ENCODE measurements at places on chromosomes 6 and 20.

- no peak for DNase-seq
Measured at GRCh38 chr6:50993941-50994720, 175.5 kb downstream of the TFAP2B start.

DNA sequence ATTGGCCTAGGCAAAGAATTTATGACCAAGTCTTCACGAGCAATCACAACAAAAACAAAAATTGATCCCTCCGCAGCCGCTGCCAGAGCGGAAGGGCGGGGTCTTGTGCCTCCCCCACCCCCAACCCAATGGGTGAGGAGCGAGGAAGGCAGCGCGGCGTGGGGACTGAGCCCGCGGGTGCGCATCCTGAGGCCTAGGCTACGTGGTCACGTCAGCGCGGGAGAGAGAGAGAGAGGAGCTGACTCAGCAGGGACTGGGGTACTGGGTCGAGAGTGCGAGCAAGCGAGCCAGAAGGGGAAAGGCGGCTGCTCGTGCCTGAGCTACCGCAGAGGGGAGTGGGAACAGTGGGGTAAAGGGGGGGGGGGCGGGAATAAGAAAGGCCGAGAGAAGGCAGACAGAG, 90.1 kb upstream of the FERMT1 start:
- no peak for DNase-seq

DNA sequence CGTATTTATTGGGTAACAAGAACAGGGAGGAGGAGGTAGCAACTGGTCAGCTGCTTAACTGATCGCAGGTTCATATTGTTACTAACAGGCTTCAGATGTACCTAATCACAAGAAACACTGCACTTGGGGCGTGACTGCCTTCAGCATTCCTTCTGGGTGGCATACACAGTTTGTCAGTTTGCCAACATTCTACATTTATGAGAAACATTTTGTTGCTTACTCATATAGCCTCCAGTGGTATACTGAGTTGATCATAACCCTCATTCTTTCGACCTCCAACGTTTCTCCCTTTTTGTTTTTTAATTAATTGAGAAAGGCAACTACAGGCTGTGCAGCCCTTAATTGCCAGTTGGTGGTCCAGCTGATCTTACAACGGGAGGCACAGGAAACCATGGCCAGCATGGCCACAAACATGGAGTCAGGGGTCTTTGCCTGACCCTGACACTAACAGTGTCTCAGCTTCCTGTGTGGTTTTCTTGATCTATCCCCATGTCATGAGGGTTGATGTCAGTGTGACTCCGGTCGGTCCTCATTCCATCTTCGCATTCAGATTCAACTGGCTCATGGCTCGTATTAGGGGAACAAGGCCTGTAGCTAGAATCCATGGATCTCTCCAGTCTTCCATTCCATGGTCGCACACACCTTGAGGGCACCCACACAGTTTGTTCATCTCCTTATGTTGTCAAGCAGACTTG, 9.4 kb downstream of the EPB41L2 start:
- DNase-seq, result no peak

DNA sequence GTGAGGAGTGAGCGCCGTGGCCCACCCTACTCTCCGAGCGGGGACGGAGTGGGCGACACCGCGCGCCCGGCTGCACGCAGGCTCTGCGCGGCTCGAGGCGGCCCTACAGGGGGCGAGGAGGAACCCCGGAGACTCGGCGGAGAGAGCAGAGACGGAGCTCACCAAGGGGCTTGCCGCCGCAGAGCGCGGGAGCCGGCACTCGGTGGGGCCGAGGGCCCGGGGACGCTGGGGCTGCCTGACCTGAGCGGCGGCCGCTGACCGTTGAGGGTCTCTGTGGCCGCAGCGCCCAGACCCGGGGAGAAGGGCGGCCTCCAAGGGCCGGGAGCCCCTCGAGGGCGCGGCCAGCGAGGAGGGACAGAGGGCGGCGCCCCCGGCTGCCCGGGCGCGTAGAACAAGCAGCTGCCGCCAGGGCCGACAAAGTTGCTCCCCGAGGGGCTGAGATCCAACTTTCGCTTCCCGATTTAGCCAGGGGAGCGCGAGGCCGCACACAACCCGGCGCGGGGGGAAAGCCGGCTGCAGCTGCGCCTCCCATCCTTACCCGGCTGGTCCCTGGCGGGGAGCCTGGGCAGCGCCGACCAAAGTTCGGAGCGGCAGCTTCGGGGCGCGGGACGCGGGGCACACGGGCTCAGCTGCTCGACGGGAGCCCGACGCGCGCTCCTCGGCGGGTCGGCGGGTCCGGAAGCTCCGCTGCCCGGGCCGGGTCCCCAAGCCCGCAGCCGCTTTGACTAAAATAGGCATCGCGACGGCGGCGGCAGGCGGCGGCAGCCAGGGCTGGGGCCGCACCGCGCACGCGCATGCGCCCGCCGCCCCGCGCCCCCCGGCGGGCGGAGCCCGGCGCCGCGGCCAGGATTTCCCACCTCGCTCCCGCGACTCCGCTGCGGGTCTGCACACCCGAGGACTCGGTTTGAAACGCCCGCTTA, 43.1 kb downstream of the POPDC3 start:
- DNase-seq, result peak; percentile 72

DNA sequence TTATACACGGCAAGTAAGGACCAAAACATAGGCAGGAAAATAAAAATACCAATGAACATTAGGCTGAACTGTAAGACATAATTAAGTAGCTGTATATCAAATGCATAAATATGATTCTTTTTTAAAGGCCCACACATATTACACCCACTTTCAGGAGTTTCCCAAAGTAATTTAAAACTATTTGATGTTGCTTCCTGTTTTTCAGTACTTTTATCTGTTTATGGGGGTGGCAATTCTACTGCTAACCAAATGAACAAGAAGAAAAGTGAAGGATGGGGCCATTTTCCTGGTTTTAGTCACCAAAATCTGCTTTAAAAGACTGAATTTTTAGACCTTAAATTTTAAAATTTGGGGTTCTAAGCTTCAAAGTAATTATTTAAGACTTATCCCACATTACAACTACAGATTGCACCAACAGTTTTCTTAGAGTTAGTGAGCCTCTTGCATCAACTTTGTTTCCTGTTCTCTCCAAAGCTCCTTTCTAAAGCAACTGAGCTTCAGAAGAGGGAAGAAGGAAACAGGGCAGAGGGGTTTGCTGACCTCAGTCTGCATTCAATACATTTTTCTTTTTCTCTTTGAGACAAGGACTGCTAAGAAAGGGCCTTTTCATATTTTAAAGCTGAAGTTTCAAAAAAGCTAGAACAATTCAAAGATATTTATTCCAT, 191.0 kb downstream of the BACH2 start:
- DNase-seq, result peak; percentile 75

DNA sequence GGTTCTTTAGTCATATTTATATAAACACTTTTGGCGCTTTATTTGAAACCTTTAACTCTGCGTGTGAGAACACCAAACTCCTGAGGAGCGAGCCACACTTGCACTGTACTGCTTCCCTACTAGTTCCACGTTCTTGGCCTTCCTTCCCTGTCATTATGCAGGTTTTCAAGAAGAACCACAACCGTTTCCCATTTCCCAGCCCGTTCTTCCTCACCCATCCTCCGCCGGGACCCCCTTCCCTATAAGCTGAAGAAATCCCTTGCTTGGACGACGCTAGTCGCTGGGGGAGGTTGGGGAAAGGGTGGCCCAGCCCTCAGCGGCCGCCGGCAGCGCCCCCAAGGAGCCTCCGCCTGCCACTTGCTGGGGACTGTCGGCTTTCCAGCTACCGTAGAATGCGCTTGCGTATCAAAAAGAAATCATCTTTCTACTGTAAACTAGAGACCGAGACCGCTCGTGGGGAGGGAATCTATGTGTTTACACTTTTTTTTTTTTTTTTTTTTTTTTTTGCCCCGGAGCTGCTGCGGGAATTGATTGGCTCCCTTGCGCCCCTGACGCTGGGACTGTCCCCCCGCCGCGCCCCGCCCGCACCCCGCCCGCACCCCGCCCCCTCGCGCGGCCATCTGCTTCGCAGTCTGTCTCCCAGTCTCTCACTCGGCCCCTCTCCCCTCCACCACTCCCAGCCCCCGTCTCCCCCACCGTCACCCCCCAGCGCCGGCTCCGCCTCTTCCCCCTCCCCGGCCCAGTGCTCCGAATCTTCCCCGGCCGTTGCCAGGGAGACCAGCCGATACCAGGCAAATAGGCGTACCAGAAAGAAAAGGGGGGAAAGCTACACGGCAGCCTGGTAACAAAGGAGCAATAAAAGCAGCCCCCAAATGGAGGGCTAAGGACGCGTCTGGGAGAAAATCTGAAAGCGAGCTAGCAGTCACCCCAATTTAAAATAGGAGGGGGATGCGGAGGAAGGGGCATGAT, 2.3 kb upstream of the MARCKS start:
- DNase-seq, result peak; percentile 94

GRCh38 chr6:31762878-31763618, 592 bp downstream of the SAPCD1 start:
- DNase-seq, result no peak

GRCh38 chr6:118980063-118980462, 45.1 kb upstream of the MCM9 start:
- peak; percentile 58 for DNase-seq

DNA sequence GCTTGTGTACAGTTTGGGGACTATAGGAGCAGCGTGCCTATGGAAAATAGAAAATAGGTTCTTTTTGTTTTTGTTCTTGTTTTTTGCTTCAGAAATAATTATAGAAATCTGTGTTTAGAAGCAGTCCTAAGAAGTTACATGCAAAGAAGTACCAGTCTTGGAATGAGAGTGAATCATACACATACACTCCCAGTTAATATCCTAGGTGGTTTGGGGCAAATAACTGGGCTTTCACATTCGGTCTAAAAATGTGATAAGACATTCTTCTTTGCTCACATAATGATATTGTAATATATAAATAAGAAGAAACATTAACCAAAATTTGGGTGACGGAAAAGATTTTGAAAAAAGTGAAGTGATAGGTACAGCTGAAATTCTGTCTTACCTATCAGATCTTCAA, 61.0 kb downstream of the ENPP1 start:
- no peak for DNase-seq

DNA sequence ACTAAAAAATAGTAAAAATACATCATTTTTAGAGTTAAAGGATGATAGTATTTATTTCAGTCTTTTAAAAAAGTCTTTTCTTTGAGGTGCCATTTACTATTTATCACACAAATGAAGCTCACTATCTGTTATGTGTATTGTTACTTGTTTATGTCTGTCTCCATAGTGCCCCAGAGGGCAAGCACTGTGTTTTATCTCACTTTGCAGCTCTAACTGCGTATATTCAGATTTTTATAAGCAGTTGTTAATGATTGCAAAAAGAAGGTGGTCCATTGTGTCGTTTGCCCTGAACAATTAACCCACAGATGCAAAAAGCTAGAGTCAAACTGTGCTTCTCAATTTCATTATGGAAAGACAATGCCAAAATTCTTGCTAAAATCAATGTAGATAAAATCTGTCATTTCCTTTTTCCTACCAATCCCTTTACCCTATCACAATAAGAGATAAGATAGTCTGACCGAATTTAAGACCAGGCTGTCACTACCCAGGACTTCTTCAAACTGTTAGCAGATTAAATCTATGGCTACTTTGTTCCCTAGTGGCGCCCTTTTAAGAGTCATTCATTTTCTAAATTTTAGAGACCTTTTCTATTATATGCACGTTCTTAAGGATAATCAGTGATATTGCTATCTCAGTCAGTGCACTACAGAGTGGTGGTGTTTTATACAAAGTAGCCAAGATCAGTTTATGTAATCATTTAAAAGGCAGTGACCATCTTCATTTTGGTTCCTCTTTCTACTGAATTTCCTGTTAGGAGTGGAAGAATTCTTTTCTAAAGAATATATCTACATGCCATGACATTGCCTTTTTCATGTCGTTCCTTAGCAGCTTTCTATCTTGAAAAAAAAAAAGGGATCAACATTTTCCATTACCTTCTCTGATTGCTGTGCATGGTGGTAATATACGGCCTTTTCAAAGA, 133.1 kb upstream of the PRDM1 start:
- DNase-seq, result no peak

DNA sequence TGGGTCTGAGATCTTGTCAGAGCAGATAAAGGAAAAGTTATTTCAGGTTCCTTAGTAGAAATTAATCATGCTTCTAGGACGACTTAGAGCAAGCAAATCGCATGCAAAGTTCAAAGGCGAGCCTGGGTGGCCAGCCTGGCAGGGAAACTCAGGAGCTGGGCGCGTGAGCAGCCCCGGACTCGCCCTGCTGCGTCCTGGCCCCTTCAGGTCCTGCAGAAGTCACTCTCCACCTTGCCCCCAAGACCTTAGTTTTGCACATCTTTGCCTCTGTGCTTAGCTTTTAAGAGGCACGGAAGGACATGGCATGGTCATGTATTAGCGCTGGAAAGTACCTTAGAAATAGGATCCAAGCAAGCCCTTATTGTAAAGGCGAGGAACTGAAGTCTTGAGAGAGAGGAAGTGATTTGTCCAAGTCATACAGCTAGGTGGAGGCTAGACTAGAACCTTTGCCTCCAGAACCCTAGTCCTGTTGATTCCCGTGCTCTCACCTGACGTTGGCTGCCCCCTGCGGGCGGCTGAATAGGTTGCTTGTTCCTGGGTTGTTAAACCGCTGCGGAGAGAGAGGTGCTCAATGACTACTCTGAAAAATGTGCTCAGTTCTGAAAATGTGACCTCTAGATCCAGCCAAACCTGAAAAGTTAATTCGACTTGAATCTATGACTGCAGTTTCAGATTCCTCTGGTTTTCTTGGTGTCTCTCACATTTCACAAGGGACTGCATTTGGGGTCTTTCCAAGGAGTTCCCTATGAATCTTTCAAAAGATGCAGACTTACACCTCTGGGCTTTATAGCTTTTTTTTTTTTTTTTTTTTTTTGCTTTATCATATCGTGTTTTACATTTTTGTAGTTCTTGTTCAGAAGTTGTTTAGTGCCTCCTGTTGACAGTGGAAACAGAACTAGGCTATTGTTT, 2.7 kb downstream of the MYB start:
- peak; percentile 72 for DNase-seq

- DNase-seq, result no peak
Measured at GRCh38 chr6:41705311-41705995, 30.0 kb downstream of the TFEB start.

DNA sequence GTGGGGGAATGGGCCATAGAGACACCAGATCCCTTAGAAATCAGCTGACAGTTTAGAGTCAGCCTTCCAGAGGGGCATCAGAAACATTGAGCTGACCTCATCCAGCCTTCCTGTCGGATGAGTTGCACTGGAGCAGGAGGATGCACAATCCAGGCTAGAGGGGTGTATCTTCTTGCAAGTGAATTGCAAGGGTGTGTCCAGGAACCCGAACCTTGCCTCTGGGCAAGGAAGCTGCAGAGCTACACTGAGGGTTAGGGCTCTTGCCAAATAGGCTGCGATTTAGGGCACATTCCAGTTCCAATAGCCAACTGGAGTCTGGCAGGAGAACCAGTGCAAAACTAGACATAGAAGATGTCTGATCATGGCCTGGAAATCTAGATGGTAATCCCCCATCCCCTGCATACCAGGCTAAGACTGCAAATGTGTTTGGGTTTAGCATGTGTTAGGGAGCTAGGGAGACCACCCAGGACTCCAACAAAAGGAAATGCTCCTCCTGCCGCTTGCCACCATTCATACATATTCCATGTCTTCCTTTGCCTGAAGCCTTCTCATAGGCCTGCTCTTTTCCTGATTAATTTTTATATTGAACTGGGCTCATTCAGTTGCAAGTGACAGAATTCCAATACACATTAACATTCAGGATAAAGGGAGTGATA, 6.3 kb upstream of the UTRN start:
- DNase-seq, result no peak

GRCh38 chr6:10332111-10332510, 82.8 kb downstream of the TFAP2A start:
- DNase-seq, result no peak

- DNase-seq, result no peak
Measured at GRCh38 chr20:10978713-10979112, 304.9 kb upstream of the JAG1 start.

- DNase-seq, result peak; percentile 63
Measured at GRCh38 chr6:145051661-145052060, 683.7 kb downstream of the EPM2A start.

- DNase-seq, result no peak
Measured at GRCh38 chr6:162899148-162899547, 171.4 kb downstream of the PACRG start.

GRCh38 chr6:116456927-116457326, 4.2 kb upstream of the CALHM6 start:
- DNase-seq, result peak; percentile 69
